ENCODE measurements at places on chromosomes 12 and 14.

GRCh38 chr12:40953076-40953475, 235.0 kb upstream of the PDZRN4 start:
- no peak for DNase-seq

DNA sequence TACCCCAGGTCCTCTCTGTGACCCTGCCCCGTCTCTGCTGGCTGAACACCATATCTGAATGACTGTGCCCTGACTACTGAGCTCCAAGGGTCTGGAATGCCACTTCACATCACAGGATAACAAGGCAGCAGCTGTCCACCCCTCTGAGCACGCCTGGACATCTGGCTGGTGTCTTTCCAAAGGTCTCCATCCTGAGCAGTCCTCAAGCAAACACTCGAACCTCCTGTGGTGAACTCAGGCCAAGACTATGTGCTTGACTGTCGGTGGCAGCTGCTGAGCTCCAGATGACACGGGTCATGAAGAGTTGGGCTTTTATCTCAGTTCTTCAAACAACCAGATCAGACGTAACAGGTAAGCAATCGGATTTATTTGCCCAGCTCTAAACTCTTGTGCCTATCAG, 117.2 kb upstream of the BCL2L14 start:
- no peak for DNase-seq

- DNase-seq = peak; percentile 45
Measured at GRCh38 chr14:33404054-33404453, 465.4 kb downstream of the NPAS3 start.

DNA sequence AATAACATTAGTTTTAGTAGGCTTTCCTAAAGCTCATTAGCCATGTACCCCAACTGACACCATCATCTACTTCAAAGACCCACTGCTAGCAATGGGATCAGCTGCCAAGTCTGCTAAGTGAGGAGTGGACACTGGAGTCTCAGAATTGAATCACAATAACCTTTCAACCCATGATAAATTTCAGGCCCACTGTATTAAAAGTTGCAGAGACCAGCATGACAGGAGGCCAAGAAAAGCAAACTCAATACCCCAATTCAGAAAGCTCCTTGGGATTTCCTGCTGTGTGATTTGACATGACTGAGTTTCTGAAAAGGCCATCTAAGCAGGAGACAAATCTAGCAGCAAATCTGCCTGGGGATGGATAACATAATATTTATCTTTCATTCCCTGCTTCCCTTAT, 320.7 kb downstream of the NELL2 start:
- no peak for DNase-seq
